Iris pigment epithelial cell (primary cell): ENCODE measurements at places on chromosomes 11 and 22.
A peak's percentile ranks its signal among the peaks of the same experiment; 100 is the strongest.

- DNase-seq: no peak
Observed at GRCh38 chr22:45673482-45674175, 2.0 kb downstream of the ATXN10 start.

DNA sequence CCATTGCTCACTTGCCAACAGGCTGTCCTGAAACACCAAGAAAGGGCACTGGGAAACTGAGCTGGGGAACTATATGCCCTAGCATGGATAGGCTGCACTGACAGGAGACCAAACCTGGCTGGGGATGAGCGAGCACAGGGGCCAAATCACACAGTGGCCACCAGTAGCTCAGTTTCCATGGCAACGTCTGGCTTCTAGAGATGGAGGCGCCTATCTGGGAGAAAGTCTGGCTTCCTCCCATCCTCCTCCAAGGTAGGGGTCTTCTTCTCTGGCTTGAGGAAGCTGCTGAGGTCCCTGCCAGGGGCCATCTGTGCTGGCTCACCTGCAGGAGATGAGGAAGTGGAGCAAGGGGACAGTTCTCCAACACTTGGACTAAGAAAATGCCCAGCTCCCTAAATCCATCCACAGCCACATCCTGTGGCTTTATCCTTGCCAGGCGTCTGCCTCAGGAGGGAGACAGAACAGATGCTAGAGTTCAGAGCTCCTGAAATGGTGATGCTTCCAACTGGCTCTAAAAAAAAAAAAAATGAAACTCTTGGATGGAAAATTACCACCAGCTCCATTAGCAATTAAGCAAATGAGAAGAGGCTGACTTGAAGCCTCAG is 48.3 kb downstream of the SYT13 start:
- no peak for DNase-seq

DNA sequence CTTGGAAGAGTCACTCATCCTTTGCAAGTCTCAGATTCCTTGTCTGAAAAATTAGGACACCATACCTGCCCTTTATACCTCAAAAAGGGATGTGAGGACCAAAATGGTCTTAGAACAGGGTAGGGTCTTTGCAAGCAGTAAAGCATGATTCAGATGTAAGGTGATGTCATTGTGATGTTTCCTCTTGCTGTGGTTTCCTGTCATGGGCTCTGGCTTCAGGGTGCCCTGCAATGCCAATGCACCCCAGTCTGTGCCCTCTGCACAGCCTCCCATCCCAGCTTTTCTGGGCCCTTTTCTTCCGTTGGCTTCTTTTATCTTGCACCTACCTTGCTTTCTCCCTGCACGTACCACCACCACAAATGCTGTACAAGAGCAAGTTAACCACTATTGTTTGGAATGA is 87.8 kb upstream of the NNMT start:
- peak; percentile 24 for DNase-seq

DNA sequence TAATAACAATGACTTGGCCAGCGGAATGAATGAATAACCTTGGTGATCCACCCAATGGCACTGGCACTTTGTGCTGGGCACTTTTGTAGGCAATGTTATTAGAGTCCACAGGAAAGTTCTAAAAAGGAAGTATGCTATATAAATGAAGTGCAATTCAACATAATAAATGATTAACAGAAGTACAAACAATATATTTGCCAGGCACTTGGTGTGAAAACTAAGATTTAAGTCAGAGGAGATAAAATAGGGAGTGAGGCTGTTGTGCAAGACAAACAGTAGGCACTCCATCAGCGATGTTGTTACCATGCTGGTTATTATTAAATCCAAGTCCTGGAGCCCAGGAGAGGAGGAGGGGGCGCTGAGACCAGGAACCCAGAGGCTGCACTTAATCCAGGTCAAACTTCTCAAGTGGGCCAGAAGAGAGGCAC is 173.8 kb downstream of the LARGE1 start:
- DNase-seq: no peak

DNA sequence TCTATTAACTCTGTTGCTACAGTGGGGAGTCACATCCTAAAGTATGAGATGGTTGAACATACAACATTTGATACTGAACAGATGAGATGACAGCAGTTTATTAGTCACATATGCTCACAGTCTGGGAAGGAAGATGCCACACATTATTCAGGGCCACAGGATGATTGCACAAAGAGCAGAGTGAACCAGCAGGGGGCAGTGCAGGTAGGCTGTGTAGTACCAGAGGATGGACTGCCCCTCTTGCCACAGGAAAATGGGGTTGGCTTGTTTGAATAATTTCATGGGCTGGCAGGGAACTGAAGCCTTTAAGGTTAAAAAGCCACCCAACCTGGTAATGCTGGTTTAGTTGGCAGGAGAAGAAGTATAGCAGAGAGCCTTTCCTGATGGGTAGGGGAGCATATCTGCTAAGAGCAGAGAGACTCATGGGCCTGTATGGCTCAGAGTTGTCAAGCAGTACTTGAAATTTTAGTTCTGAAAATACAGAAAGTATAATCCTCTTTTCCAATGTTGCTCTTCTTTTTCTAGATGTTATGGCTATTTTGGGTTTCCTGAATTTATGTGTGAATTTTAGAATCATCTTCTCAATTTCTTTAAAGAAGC is 180.4 kb upstream of the B3GAT1 start:
- peak; percentile 7 for DNase-seq

DNA sequence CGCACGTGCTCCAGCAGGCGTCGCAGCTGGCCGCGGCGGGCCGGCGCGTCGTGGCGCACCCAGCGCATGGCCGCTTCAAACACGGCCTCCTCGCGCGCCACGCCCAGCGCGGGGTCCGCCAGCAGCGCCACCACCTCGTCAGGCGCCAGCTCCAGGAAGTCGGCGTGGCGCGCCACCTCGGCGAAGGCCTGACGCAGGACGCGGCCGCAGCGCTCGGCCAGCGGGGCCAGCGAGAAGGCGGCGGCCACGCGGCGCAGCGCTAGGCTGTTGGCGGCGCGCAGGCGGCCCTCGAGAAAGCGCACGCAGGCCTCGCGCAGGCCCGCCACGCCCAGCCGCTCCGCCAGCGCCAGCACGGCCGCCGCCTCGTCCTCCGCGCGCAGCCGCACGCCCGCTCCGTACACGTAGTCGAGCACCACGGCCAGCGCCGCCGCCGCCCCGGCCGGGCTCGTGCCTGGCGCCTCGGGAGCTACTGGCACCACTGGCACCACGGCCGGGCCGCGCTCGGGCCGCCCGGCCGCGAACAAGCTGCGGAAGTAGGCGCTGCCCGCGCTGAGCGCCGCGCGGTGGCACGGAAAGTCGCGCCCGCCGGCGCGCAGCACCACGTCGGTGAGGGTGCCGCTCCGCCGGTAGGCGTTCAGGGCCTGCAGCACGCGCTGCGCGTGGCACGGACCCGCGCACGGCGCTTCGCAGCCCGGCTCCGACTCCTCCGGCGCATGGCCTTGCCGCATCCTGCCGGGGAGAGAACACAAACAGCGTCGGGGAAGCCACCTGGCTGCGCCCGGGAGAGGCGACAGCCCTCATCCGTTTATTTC is 2.9 kb downstream of the KLHL35 start:
- peak; percentile 84 for DNase-seq

- DNase-seq: no peak
Observed at GRCh38 chr11:10793470-10794255, 15.1 kb downstream of the EIF4G2 start.

DNA sequence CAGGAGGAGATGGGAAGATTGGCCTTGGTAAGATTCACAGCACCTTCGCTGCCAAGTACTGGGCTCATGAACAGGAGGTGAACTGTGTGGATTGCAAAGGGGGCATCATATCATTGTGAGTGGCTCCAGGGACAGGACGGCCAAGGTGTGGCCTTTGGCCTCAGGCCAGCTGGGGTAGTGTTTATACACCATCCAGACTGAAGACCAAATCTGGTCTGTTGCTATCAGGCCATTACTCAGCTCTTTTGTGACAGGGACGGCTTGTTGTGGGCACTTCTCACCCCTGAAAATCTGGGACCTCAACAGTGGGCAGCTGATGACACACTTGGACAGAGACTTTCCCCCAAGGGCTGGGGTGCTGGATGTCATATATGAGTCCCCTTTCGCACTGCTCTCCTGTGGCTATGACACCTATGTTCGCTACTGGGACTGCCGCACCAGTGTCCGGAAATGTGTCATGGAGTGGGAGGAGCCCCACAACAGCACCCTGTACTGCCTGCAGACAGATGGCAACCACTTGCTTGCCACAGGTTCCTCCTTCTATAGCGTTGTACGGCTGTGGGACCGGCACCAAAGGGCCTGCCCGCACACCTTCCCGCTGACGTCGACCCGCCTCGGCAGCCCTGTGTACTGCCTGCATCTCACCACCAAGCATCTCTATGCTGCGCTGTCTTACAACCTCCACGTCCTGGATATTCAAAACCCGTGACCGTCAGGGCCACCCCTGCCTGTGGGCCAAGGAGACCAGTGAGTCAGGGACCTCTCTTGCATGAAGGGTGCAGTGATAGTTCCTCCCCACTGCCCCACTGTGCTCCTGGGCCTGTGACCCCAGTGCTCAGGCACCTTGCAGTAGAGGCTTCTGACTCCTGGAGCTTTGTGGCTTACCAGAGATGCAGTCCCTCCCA is 83.6 kb downstream of the BCR start:
- no peak for DNase-seq

DNA sequence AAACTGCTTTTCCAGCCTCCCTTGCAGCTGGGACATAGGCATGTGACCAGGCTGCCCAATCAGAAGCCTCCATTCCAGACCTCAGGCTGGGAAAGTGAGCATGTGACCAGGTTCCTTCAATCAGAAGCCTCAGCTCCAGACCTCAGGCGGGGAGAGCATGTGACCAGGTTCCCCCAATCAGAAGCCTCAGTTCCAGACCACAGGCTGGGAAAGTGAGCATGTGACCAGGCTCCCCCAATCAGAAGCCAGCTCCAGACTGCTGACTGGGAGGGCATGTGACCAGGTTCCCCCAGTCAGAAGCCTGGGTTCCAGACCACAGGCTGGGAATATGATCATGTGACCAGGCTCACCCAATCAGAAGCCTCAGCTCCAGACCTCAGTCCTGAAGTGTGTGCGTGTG is 11.7 kb upstream of the IL2RB start:
- no peak for DNase-seq

DNA sequence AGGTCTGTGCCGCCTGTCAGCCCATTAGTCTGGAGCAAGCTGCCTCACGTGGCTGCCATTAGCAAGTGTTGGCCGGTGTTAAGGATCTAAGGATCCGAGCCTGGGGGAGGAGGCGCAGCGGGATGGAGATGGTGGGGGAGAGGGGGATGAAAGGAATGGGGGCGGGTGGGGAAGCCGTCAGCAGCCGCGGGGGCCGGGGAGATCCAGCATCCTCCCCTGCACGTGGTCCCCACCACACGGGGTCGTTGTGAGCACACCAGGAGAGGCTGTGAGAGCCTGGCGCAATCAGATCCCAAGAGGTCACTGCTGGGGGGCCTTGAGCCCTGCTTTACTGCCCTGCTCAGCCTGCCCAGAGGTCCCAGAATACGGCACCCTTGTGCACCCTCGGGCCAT is 7.3 kb downstream of the CABP7 start:
- DNase-seq: peak; percentile 39

DNA sequence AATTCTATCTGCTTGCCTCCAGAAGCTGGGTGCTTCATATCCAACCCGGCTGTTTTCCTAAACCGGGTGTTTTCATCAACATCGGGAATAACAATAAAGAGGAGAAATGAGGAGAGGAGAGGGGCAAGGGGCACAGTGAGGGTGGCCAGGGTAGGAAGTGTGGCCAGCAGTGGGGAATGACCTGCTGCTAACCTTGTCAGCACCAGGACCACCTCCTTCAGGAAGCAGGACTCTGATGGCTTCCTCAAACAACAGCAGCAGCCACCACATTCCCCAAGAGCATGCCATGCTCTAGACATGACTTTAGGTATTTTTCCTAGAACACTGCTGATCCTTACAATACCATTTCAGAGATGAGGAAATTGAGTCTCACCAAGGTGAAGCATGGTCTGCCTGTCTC is 52.4 kb downstream of the TPBGL start:
- DNase-seq: no peak

- DNase-seq: no peak
Observed at GRCh38 chr11:17445240-17445795, 31.3 kb downstream of the ABCC8 start.

DNA sequence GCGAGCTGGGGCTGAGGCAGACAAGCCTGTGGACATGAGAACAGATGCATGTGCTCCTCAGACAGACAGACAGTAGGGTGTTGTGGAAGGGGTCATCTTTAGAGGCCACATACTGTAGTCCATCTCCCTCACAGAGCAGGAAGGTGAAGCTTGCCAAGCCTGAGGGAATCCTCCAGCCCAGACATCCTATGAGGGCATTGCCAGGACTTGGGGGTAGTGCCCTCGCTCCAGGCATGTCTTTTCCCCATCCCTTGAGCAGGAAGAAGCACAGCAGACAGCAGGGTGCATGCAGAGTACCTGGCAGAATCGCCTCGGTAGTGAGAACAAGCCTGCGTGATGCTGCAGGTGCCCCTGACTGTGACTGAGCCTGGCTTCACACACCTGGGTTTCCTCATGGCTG is 66.5 kb upstream of the CLDN5 start:
- no peak for DNase-seq

GRCh38 chr22:30694171-30694639 is 469 bp upstream of the OSBP2 start:
- no peak for DNase-seq

DNA sequence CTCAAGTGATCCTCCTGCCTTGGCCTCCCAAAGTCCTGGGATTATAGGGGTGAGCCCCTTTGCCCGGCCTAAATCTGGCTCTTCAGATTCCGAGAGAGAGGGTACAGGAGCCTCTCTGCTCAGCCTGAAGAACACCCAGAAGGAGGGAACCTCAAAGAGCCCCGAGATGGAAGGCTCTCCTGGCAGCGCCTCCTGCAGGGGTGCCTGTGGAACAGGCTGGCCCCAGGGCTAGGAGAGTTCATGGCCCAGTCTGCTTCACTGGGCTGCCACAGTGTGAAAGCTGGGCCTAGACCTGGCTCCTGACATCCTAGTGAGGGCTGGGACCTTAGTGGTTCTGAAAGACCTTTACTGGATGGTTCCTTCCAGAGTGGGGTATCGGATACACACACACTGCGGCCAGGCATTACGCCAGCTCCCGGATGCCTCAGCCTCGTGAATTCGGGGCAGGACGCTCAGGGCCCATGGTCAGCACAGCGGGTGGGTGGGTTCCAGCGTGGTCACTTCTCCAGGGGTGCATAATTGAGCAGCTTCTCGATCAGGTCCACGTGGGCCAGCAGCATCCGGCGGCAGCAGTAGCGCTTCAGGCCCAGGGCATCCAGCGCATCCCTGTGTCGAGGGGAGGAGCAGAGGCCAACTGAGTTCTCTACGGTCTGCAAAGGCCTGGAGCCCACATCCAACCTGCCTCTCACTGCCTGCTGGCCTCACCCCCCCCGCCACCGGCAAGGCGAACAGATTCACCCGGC is 2.3 kb downstream of the POLR2L start:
- no peak for DNase-seq

DNA sequence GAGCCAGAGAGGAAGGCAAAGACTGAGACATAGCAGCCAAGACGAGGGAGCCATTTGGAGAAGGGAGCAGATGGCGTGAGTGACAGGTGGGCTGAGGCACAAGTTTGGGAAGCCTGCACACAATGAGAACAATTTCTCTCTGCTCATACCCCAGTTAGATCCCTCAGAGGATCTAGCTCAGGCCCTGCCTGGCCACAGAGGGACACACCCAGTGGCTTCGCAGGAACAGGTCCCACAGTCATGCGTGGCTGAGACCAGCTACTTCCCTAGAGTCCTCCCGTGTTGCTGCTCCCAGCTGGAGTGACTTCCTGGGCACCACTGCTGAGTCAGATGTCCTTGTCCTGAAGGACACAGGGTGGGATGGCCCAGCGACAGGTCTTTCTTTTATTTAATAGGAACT is 33.4 kb upstream of the LYVE1 start:
- DNase-seq: no peak

GRCh38 chr11:120815319-120816100 is 208.4 kb upstream of the TBCEL start:
- DNase-seq: no peak

GRCh38 chr11:61198361-61198760 is 5.0 kb upstream of the PGA3 start:
- DNase-seq: no peak

- DNase-seq: peak; percentile 9
Observed at GRCh38 chr11:103167166-103167565, 57.9 kb downstream of the DYNC2H1 start.
